Vagina (tissue), 2 donors: ENCODE measurements at places on chromosomes 1 and 21. TPM values are rescaled to one million over a fixed set of nuclear protein-coding genes. Genes with fewer than 3 reads are reported as not detected.

DNA sequence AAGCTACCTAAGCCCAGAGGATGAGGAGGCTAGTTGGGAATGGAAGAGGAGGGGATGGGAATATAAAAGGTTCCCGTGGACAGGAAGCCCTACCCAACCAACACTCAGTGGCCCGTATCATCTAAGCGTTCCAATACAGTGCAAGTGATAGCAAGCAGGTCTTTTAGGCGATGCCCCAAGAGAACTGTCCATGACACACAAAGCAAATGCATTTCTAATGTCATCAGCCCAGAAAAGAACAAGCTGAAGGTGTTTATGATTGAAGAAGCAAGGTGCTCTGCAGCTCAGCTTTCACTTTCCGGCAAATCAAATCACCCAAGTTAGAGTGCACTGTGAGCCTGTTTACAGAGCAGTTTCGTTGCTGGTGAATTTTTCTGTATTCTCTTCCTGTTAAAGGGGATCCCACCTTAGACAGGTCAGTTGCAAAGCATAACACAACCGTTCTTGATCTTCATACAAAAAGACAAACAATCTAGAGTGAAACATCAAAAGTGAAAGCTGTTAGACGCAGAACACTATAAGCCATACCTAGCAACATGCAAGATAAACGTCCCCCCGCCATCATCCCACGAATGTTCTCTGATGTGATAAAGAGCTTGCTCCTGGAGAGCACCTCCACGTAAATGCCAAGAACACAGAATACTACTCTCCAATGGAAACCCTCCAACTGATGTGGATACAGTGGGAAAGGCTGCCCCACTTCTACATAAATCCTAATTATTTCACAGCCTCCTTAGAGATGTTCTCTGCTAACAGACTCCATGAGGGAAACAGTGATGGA lies 54.0 kb downstream of the PGBD5 start:
- H3K27ac ChIP-seq: no peak overlapping the region
- DNase-seq: no peak
- H3K36me3 ChIP-seq: no peaks in the 10 kb centered on the region
- H3K27me3 ChIP-seq: no peaks in the 10 kb centered on the region
- no peaks in the 10 kb centered on the region for H3K4me1 ChIP-seq

Gene GBP6
- total RNA-seq: 23.1 TPM

- no peak for DNase-seq
- H3K4me1 ChIP-seq: no peaks in the 10 kb centered on the region
- H3K27me3 ChIP-seq: no peaks in the 10 kb centered on the region
- H3K36me3 ChIP-seq: no peaks in the 10 kb centered on the region
- no peak overlapping the region for H3K4me3 ChIP-seq
- H3K27ac ChIP-seq: no peak overlapping the region
Observed at GRCh38 chr1:67626861-67627235, 58.2 kb upstream of the GADD45A start.

DNA sequence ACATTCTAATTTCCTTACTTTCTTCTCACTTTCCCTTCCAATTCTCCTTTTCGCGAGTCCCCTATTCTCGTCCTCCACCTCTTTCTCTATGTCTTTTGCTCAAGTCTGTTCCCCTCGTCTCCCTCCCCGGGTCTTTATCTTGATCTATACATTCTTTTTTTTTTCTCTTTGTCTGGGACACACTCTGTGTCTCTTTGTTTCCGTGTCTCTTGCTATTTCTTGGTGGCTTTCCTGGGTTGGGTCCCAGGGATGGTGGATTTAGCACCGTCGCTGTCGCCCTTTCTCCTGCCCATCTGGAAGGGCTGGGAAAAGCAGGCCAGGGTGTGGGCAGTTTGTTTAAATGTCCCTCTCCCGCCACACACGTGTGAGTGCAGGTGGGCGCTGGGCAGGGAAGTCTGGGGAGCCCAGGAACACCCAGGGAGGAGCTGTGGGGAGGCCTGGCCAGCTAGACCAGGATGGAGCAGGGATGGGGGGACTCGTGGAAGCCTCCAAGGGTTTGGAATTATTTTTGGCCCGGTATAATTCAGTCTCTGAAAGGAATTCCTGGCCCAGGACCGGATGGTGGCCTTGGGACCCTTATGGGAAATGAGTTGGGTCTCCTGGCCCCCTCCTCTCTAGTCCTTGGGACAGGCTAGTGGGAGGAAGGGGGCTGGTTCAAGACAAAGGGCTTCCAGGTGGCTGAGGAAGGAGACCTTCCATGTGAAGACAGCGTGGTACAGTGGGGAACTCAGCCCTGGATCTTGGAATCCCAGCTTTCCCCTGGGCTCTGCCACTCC lies 9.5 kb upstream of the ID3 start:
- no peak for DNase-seq
- peak overlapping the region; percentile 50 for H3K4me3 ChIP-seq
- no peaks in the 10 kb centered on the region for H3K27me3 ChIP-seq
- H3K36me3 ChIP-seq: no peaks in the 10 kb centered on the region
- H3K4me1 ChIP-seq: peaks cover 13% of the 10 kb centered on the region

- H3K27ac ChIP-seq: peak overlapping the region; percentile 64
- peak overlapping the region; percentile 60 for H3K4me3 ChIP-seq
- no peaks in the 10 kb centered on the region for H3K27me3 ChIP-seq
Observed at GRCh38 chr1:40477678-40478053, 576 bp downstream of the ZFP69 start.

Gene SLC35F3
- 0.49 TPM for total RNA-seq

Gene INSRR
- not detected for total RNA-seq

DNA sequence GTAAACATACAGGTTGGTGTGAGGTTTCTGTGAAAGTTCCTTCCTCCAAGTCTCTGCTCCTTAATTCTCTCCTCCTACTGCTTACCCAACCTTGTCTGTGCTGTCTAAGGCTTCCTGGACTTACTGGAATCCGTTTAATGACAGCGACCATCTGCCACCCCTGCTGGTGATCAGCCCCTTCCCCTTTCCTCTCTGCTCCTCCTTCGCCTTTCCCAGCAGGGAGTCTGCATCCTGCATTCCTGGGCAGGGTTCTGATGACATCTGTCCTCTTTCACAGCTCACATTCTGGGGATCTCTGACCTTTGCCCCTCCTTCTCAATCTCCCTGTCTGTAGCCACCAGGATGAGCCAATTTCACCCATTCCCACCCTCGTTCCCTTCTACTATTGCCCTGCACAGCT lies 66.5 kb downstream of the KIRREL1 start:
- no peaks in the 10 kb centered on the region for H3K36me3 ChIP-seq
- peaks cover 67% of the 10 kb centered on the region for H3K4me1 ChIP-seq
- no peak overlapping the region for H3K27ac ChIP-seq
- H3K4me3 ChIP-seq: no peak overlapping the region

DNA sequence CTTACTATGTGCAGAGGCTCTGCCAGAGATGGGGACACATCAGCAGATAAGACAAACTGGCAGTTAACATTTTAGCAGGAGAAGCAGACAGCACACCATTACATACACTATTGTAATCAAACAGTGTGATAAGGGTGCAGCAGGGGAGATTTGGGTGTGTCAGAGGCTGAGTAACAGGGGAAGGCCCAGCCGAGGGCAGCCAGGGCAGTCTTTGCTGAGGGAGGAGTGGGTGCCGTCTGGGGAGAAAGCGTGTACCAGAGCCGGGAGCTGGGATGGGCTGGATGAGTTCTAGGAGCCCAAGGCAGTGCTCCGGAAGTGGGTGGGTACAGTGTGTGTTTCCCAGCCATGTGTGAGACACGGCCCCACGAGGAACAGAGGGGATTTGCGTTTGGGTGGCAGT lies 31.2 kb downstream of the KCNA10 start:
- H3K4me1 ChIP-seq: no peaks in the 10 kb centered on the region
- H3K27me3 ChIP-seq: no peaks in the 10 kb centered on the region
- H3K4me3 ChIP-seq: no peak overlapping the region
- no peak overlapping the region for H3K27ac ChIP-seq
- no peak for DNase-seq

DNA sequence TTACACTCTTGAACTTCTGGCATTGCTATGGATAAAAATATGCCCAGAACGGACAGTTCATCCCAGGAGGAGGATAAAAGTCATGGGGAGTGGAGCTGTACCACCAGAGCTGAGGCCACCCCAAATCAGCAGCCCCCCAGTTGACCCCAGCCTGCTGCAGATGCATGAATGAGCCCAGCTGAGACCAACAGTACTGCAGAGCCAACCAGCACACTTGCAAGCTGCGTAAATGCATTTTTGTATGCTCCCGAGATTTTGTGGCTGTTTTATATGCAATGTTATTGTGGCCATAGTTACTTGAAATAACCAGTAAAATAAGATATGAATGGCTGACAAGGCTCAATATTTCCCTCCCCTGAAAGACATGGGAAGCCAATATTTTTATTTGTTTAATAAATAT lies 264.6 kb downstream of the DUSP10 start:
- no peak overlapping the region for H3K4me3 ChIP-seq
- DNase-seq: no peak
- no peak overlapping the region for H3K27ac ChIP-seq
- no peaks in the 10 kb centered on the region for H3K36me3 ChIP-seq
- no peaks in the 10 kb centered on the region for H3K27me3 ChIP-seq

Gene OR14K1
- total RNA-seq: 1.5 TPM

Gene NHLH2
- total RNA-seq: 0.25 TPM

DNA sequence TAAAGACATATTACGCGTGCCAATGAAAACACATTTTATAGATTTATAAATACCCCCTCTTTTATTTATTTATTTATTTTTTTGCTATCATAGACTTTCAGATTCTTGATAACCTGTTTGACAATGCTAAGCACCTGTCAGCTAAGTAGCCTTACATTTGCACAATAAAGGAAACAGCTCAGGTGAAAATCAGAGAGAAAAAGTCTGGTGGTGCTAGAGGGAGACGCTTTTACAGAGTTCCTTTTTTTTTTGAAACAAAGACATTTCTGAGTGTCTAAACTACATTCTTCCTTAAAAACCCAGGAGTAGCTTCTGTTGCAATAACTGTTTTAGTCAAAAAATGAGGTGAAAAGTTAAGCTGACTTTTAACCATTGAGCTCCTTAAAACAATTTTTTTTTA lies 1611.6 kb downstream of the NCAM2 start:
- H3K4me3 ChIP-seq: no peak overlapping the region
- H3K27ac ChIP-seq: no peak overlapping the region
- no peak for DNase-seq
- H3K4me1 ChIP-seq: no peaks in the 10 kb centered on the region

Gene AK5
- total RNA-seq: 6.9 TPM

- no peaks in the 10 kb centered on the region for H3K36me3 ChIP-seq
- no peak overlapping the region for H3K27ac ChIP-seq
- no peak overlapping the region for H3K4me3 ChIP-seq
- H3K27me3 ChIP-seq: no peaks in the 10 kb centered on the region
- peaks cover under 1% of the 10 kb centered on the region for H3K4me1 ChIP-seq
- DNase-seq: no peak
Observed at GRCh38 chr1:218339267-218339831, 5.8 kb upstream of the TGFB2 start.

Gene GJA8
- not detected for total RNA-seq

DNA sequence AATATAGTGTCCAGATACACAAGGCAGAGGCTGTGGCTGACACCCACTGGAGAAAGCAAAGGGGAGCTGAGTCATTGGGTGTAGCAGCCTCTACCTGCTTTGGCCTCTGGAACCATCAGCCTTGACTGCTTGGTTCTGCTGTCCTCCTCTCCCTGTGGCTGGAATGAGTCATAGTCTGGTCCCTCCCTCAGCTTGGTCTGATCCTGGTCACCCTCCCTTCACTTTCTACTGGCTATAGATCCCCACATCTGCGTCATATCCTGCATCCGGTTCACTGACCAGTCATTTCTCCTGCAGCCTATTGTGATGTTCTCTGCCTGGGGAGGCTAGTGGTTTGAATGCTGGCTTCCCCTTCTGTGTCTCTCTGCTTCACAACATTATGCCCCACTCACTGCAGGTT lies 372.8 kb upstream of the DAB1 start:
- no peaks in the 10 kb centered on the region for H3K4me1 ChIP-seq
- no peaks in the 10 kb centered on the region for H3K36me3 ChIP-seq
- no peak overlapping the region for H3K27ac ChIP-seq
- DNase-seq: no peak

- no peak overlapping the region for H3K27ac ChIP-seq
- no peaks in the 10 kb centered on the region for H3K36me3 ChIP-seq
- no peaks in the 10 kb centered on the region for H3K27me3 ChIP-seq
- no peak overlapping the region for H3K4me3 ChIP-seq
- DNase-seq: no peak
- no peaks in the 10 kb centered on the region for H3K4me1 ChIP-seq
Observed at GRCh38 chr1:71357708-71358107, 276.9 kb upstream of the ZRANB2 start.

DNA sequence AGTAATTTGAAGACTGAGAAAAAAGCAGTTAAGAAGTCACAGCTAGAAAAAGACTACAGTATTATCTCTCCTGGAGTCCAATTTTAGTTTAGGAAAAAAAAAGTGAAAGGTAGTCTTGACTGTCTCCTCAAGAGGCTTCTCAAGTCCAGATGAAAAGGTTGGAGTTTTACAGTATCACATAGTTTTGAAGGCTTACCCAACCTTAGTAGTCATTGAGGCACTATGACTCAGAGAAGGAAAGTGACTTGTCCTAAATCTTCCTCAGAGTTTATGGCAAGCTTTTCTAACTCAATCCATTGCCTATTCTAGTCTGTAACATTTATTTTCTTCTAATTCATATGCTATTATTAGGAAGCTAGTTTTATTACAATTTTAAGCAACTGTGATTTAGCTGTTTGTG lies 174.9 kb downstream of the DPYD start:
- no peak overlapping the region for H3K27ac ChIP-seq
- no peak for DNase-seq
- H3K27me3 ChIP-seq: no peaks in the 10 kb centered on the region

Gene OTUD7B
- 14.5 TPM for total RNA-seq

DNA sequence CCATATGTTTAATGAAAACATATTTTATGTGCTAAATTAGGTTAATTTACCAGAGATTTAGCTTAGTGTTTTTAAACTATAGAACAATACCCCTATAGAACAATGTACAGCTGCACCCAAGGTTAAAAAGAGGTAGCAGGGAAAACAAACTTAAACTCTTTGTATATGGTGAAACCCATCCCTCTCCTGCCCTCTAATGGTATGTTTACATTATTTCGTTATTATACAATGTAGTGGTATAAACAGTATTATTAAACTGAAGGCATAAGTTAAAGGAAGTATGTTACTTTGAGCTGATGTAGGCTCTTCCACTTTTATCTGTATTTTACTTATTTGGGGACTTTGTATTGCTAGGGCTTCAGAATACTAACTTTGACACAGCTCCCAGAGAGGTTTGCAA lies 16.7 kb upstream of the ZYG11A start:
- peaks cover 13% of the 10 kb centered on the region for H3K36me3 ChIP-seq
- no peak overlapping the region for H3K4me3 ChIP-seq
- no peaks in the 10 kb centered on the region for H3K27me3 ChIP-seq
- DNase-seq: no peak
- H3K4me1 ChIP-seq: no peaks in the 10 kb centered on the region
